ENCODE measurements at places on chromosomes 12 and 14.

- H3K4me3 ChIP-seq = no peak overlapping the region
- no peaks in the 10 kb centered on the region for H3K27me3 ChIP-seq
- H3K4me1 ChIP-seq = no peaks in the 10 kb centered on the region
- H3K36me3 ChIP-seq = no peaks in the 10 kb centered on the region
These were observed 320.0 kb upstream of the ATP2B1 start for GRCh38 chr12:90028635-90029051.

DNA sequence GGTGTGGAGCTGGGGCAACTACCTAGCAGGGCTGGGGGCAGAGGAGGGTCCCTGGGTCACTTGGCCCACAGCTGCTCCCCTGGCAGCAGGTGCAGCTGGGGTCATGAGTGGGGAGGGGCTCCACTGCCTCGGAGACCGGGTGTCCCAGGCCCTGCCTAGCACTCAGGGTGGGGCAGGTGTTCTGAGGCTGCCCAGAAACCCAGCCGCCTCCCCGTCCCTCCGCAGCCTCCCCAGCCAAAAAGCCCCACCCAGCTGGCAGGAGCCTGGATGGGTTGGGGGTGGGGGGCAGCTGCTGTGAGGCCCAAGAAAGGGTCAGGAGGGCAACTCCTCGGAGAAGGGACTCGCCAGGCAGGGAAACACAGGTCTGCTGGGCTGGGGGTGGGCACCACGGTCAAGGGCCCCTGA, 11.2 kb downstream of the AHNAK2 start:
- H3K27ac ChIP-seq = peak overlapping the region; percentile 96
- H3K4me1 ChIP-seq = peaks cover 64% of the 10 kb centered on the region
- H3K4me3 ChIP-seq = peak overlapping the region; percentile 49
- no peaks in the 10 kb centered on the region for H3K36me3 ChIP-seq
- DNase-seq = no peak
- no peaks in the 10 kb centered on the region for H3K27me3 ChIP-seq

GRCh38 chr14:104140213-104140462, 1.8 kb downstream of the KIF26A start:
- peaks cover 44% of the 10 kb centered on the region for H3K4me1 ChIP-seq
- H3K36me3 ChIP-seq = no peaks in the 10 kb centered on the region
- peaks cover 47% of the 10 kb centered on the region for H3K27me3 ChIP-seq

DNA sequence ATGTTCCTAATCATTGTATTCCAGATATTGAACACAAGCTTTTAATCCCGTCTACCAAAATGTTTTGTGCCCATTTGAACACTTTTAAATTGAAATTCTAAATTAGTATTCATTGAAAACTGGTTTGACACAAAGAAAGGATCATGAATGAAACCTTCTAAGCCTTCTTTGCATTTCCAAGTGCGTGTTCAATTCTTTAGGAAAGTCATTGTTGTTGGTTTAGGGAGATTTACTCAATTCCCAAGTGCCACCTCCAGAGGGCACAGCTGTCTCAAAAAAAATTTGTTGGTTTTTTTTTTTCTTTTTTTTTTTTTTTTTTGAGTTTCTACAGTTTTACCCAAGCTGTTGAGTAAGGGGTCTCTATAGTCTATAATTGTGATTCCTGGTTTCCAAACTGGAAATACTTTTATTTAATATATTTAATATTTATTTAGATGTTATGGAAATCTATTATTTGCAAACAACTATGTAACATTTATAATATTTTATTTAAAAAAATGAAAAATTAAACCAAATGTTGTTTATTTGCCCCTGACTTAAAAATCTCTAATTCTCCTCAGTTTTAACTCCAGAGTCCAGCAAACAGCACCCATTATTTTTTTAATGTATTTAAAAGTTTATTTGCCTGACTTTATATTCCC, 79.9 kb downstream of the NEDD1 start:
- H3K27me3 ChIP-seq = peaks cover 17% of the 10 kb centered on the region
- DNase-seq = no peak
- no peaks in the 10 kb centered on the region for H3K36me3 ChIP-seq
- H3K4me3 ChIP-seq = no peak overlapping the region
- H3K27ac ChIP-seq = no peak overlapping the region

- H3K27ac ChIP-seq = no peak overlapping the region
- no peaks in the 10 kb centered on the region for H3K36me3 ChIP-seq
- H3K27me3 ChIP-seq = no peaks in the 10 kb centered on the region
- H3K4me1 ChIP-seq = peaks cover 10% of the 10 kb centered on the region
- no peak for DNase-seq
These were observed 40.7 kb downstream of the GALNT9 start for GRCh38 chr12:132288516-132289215.

GRCh38 chr14:92401561-92401960, 78.6 kb downstream of the SLC24A4 start:
- H3K36me3 ChIP-seq = no peaks in the 10 kb centered on the region
- H3K4me1 ChIP-seq = no peaks in the 10 kb centered on the region
- no peak overlapping the region for H3K27ac ChIP-seq

DNA sequence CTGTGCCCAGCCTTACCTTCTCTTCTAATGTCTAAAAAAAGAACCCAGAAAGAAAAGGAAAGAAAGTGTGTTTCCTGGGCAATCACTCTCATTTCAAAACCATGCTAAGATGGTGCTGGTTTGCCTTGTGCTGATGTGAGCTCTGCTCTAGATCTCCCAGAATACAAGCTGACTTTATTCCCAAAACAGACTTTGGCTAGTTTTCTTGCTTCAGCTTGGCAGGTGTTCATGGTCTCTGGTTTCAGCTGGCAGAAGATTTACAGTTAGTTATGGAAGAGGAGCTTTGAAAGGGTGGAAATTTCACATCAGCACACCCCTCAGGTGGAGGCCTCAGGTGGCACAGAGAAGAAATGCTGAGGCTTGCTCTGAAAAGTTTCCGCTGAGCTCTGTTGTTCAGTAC, 34.4 kb downstream of the PPP1R36 start:
- no peaks in the 10 kb centered on the region for H3K27me3 ChIP-seq
- peaks cover 26% of the 10 kb centered on the region for H3K4me1 ChIP-seq
- H3K27ac ChIP-seq = peak overlapping the region; percentile 78
- H3K4me3 ChIP-seq = no peak overlapping the region
- no peak for DNase-seq
- H3K36me3 ChIP-seq = no peaks in the 10 kb centered on the region

DNA sequence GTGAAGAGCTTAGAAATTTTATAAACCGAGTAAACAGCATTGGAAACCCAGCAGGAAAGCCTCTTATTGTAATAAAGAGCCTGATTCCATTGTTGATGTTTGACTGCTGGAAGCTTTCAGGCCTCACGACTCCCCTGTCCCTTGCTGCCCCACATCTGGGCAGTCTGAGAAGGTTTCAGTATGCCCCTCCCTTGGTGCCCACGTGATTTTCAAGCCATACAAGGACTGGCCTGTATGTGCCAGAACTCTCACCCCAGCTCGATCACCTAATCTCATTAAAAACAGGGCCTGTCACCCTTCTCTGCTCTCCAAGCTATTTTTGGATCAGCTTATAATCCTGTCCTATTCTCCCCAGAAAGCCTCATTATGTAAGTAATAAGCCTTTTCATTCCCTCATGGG, 7.5 kb upstream of the PYROXD1 start:
- DNase-seq = no peak
- H3K4me3 ChIP-seq = no peak overlapping the region
- H3K4me1 ChIP-seq = no peaks in the 10 kb centered on the region
- H3K27ac ChIP-seq = no peak overlapping the region

GRCh38 chr14:103230021-103230420, 104.0 kb upstream of the EIF5 start:
- no peak overlapping the region for H3K4me3 ChIP-seq
- no peak overlapping the region for H3K27ac ChIP-seq
- no peaks in the 10 kb centered on the region for H3K36me3 ChIP-seq
- peaks cover 10% of the 10 kb centered on the region for H3K4me1 ChIP-seq

- H3K27ac ChIP-seq = peak overlapping the region; percentile 99
- H3K4me1 ChIP-seq = peaks cover 37% of the 10 kb centered on the region
- peaks cover 19% of the 10 kb centered on the region for H3K36me3 ChIP-seq
- no peaks in the 10 kb centered on the region for H3K27me3 ChIP-seq
- peak; percentile 81 for DNase-seq
- H3K4me3 ChIP-seq = peak overlapping the region; percentile 75
These were observed 577 bp downstream of the DTX3 start for GRCh38 chr12:57604992-57605810.
